Astrocyte of the hippocampus (primary cell): ENCODE measurements at places on chromosomes 3 and 15.

DNA sequence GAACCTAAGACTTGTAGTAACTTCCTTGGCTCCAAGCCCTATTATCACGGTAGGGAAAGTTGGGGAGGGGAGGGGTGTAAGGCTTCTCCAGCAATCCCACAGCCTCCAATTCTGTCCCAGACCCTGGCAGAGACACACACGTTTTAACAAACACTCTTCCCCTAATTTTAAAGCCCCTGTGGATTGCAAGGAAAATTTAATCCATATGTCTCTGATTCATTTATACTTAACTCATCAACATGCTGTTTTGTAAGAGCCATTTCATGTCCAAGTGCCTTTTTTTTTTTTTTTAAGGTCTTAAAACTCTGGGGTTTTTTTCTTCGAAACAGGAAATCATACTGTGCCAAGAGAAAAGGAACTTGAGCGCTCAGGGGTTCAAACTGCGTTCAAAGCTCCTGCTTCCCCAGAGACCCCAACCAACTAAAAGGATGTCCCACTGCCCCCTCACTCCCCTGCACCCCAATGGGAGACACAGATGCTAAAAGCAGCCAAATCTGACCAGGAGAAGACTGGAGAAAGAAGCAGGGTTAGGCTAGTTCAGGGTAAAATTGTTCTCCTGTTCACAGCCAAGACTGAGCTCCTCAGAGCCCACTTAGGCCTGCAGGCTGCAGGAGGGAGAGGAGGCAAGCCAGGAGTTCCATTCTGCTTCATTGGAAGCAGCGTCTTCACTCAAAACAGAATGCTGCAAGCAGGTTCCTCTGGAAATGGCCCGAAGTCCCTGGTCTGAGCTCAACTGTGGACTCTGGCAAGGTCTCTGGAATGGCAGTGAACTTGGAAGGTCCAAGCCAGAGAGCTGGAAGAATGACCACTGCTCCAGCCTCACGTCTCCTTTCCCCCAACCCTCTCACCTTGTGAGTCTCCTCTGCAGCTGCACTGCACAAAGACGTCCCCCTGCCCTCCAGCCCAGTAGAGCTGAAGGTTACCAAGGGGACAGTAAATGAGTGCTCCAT lies 172.5 kb downstream of the NTRK3 start:
- DNase-seq, result no peak

GRCh38 chr15:93239993-93240392 lies 151.0 kb upstream of the RGMA start:
- no peak for DNase-seq

DNA sequence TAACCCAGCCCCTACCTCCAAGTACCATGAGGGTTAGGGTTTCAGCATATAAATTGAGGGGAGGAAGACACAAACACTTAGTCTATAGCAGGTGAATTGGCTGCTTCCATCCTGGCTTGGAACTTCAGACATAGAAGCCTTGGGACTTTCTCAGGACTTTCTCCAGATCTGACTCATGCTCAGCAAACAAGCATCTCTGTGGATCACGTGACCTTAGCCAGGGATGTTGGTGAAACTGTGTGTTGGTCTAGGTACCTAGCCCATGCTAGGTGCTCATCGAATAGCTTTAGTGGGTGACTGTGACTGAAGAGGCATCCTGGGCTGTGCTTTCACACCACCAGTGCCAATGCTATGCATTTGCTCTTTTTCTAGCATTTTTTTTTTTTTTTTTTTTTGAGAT lies 58.9 kb downstream of the CD47 start:
- DNase-seq, result no peak

DNA sequence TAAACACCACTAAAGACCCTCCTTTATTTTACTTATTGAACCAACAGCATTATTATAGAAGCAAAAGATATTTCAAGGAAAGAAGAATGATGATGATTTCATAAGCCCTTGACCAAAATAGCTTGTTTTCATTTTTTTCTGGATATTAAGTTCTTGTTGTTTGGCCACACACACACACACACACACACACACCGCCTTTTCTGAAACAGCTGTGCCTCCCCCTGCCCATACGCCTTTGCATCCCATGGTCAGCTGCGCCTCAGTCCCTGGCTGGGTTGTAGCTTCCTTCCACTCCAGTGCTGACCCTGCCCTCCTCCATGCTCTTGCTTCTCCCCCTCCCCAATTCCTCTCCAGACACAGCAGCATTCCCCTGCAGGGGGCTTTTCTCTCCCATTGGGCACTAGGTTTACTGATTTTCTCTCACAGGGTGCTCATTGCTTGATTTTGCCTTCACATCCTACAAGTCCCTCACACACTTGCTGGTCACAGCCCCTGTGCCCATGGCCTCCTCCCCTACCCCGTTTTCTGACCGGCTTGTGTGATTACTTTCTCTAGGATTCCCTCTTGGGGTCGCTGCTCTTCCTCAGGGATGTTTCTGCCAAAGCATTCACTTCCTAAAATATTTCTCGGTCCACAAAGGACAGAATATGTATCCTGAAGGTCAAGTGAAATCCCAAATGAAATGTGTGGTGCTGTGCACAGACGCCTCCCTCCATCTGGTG lies 18.4 kb downstream of the MESP1 start:
- no peak for DNase-seq

- no peak for DNase-seq
Measured at GRCh38 chr3:126105691-126106187, 21.8 kb upstream of the SLC41A3 start.

- no peak for DNase-seq
Measured at GRCh38 chr3:86168512-86168911, 822.4 kb downstream of the VGLL3 start.

DNA sequence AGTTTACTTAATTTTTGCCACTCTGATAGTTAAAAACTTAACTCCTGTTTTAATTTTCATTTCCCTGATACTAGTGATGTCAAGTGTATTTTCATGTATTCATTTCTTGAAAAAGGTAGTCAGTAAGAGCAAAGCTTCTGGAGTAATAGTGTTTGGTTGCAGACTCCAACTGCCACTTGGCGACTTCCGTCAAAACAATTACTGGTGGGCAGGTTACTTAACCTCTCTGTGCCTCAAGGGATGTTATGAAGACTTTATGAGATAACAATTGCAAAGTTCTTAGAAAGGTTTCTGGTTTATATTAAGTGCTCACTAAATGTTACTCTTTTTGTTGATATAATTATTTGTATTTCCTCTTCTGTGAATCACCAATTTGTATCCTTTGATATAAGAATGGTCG lies 129.7 kb downstream of the NFKBIZ start:
- DNase-seq, result no peak

- DNase-seq, result peak; percentile 58
Measured at GRCh38 chr15:100880139-100880896, 687 bp downstream of the ALDH1A3 start.

- DNase-seq, result no peak
Measured at GRCh38 chr3:197465996-197466549, 89.7 kb downstream of the BDH1 start.

DNA sequence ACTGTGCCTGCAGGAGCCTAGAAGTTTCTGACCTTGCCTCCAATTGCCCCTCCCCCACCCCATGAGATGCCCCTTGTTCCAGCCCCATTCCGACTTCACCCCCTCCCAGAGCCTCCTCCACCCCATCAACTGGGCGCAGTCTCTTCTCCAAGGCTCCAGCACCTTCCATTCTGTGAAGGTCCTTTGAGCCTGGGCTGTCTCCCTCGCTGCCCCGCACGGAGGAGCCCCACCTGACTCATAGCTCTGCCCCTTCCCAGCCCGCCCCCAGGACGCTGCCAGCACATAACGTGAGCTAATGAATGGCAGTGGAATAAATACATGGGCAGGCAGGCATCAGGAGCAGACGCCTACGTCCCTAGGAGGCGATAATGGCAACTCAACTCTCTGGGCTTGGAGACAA lies 113.1 kb downstream of the NUP210 start:
- peak; percentile 10 for DNase-seq

DNA sequence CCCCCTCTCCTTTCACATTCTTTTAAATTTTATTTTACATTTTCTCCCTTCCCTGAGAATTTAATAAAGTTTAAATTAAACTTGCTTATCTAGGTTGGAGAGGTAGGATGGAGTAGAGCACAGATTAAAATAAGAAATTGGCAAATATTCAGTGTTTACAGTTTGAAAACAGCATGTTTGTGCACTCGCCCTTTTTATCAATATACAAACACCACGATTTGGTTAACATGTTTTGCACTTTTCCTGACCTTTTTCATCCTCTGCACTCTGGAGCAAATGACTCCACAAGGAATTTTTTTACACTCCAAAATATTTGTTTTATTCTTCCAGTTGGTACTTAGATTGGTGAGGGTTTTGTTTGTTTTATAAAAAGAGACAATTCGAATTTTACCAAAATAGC lies 87.1 kb downstream of the DUT start:
- DNase-seq, result no peak

- DNase-seq, result peak; percentile 53
Measured at GRCh38 chr15:68055224-68055705, 1.1 kb downstream of the PIAS1 start.

GRCh38 chr3:139201446-139202225 lies 142.2 kb upstream of the MRPS22 start:
- DNase-seq, result no peak

GRCh38 chr15:73983211-73983727 lies 8.8 kb downstream of the STOML1 start:
- DNase-seq, result peak; percentile 89

DNA sequence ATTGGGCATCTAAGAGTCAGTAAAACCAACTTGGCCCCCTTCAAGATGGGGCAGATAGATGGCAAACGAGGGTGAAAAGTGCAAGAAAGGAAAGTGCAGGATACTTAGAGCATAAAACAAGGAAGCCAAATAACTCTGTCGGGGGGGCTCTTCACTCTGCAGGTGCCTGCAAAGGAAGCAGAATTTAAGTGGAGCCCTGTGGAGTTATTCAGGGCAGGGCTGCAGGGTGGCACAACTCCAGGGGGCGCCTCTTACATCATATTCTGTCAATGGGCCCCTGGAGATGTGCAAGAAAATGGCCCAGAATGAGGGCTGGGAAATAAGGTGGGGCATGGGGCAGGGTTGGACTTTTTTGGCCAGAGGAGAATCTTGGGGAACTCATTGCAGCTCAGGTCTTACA lies 69.7 kb downstream of the CD47 start:
- DNase-seq, result no peak

DNA sequence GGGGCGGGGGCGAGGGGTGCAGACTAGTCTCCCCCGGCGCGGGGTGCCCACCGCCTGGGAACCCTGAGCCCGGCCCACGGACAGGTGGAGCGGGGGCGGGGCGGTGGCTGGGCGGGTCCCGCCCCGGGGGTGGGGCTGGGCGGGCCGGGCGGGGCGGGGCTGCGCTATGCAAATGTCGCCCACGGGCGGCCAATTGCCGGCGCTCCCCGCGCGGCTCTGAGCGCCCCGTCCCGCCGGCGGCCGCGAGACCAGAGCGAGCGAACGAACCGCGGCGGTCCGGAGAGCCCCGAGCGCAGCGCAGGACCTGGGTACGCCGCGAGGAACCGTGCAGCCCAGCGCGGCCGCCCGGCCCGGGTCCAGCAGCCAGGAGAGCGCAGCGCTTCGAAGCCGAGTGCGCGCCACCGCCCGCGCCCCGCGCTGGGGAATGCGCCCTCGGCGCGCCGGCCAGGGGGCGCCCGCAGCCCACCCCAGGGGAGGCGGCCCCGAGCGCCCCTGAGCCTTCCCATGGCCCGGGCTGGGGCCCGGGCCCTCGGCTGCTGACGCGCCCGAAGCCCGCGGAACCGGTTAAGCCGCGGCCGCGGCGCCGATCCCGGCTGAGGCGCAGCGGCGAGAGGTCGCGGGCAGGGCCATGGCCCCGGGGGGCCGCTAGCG lies at the start of gene SEMA3F:
Gene SEMA3F, plus strand, starts transcription at position 485 of the 651 bp plus-strand sequence. CDS start 4,299 bp downstream, outside the sequence.
- DNase-seq, result peak; percentile 90

GRCh38 chr3:82100378-82100777 lies 338.9 kb upstream of the GBE1 start:
- peak; percentile 87 for DNase-seq

DNA sequence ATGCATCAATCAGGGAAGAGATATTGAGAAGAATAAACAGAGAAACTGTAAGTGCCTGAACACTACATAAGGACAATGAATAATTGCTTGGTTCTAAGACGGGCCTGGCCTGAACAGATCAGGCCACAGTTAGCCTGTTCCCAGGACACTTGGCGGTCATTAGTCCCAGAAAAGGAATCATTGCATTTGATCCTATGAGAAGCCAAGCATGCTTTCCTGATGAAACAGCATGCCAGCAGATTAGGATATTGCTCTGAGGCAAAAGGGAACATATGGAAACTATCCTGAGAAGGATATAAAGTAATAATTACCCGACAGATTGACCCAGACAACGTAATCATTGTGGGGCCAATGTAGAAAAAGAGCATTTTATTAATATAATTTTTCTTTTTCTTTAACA lies 51.9 kb downstream of the STRIT1 start:
- peak; percentile 6 for DNase-seq

GRCh38 chr3:107524326-107524840 lies 1.6 kb downstream of the BBX start:
- peak; percentile 63 for DNase-seq
